ENCODE measurements at places on chromosomes 16 and 17.

GRCh38 chr17:11535231-11535630, 63.0 kb upstream of the DNAH9 start:
- no peak for DNase-seq

DNA sequence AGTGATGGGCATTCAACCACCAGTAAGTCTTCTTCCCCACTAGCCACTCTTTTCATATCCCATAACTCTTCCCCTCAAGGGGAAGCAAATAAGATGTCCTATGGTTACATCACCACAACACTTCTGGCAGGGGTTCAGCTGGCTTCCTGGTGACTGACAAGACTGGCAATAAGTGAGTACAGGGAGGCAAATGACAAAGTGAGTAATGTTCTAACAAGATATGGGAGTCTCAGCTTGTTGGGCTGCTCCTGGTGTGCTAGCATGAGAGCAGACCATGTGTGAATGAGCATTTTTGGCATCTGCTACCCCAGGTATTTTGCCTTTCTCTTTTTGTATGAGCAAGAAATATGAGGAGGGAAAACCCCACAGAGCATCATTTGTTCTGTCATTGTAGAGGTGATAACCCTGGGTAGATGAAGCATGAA, 9.9 kb downstream of the TMIGD1 start:
- DNase-seq: no peak

GRCh38 chr17:2170023-2170422, 115.1 kb downstream of the HIC1 start:
- no peak for DNase-seq

DNA sequence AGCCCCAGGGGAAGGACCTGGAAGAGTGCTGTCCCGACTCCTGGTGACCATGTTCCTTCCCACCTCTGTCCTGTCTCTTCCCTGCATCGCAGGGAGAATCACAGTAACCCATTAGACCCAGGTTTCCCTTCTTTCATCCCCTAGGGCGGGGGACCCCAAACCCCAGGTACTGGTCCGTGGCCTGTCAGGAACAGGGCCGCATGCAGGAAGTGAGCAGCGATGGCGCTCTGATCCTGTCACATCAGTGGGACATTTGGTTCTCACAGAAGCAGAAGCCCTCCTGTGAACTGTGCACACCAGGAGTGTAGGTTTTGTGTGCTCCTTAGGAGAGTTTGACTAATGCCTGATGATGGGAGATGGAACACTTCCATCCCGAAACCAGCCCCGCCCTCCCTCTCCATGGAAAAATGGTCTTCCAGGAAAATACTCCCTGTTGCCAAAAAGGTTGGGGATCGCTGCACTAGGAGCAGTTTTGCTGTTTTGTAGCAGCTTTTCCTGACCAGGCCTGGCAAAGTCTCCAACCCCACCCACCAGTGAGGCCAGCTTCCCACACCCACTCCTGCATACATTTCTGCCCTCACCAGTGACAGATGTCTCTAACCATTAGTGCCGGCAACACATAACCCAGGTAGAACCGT, 10.5 kb downstream of the MNT start:
- DNase-seq: no peak

DNA sequence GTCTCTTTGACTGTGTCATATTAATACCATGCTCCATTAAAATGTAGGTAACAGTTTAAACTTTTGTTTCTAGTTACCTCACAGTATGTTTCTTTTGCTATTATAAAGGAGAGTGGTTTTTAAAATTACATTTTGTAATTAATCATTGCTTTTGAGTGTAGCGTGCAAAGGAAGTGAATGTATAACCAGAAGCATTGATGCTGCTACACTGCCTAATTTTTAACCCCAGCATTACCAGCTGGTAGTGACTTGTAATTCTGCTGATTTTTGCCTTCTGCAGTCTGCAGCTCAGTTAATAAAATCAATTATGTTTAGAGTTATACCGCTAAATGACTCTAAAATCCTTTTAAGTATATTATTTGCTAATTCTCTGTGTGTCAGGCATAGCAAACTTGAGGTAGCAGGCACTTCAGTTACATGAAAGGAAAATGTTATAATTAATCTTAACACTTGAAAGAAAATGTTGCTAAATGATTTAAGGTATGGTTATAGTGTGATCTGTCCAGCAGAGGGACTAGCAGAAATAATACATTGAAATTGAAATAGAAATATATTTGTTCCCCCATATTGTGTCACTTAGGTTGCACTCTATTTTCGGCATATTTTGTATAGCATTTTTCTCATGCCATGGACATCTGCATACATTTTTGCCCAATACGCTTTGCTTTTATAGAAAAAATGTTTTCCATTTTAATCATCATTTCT, 388.5 kb downstream of the CNTNAP4 start:
- no peak for DNase-seq

- no peak for DNase-seq
These were observed 11.4 kb downstream of the UNC13D start for GRCh38 chr17:75832652-75833400.

DNA sequence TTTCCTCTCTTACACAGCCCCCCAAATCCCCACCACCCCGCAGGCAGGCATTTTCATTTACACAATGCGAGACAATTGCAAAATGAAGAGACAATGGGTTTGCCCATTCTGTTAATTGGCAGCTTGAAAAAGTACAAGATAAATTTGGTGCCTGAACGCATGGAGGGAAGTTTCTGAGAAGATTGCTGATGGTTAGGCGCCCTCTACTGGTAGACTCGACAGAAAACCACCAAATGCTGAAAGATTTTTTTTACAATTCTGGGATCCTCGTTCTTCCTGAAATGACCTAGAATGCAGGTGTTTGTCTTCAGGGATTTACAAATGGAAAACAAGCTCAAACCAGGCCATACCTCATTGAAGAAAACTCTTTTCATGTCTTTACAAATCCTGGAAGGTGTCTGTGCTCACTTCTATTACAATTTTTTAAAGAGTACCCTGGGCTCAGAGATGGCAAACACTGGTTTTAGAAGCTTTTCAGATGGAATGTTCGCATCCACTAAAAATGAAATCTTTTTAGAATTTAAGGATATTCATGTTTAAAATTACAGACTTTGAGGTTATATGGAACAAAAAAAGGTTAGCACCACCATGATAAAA, 338.5 kb downstream of the PMP22 start:
- peak; percentile 39 for DNase-seq

- peak; percentile 17 for DNase-seq
These were observed 76.5 kb downstream of the HELZ start for GRCh38 chr17:67168496-67168895.

DNA sequence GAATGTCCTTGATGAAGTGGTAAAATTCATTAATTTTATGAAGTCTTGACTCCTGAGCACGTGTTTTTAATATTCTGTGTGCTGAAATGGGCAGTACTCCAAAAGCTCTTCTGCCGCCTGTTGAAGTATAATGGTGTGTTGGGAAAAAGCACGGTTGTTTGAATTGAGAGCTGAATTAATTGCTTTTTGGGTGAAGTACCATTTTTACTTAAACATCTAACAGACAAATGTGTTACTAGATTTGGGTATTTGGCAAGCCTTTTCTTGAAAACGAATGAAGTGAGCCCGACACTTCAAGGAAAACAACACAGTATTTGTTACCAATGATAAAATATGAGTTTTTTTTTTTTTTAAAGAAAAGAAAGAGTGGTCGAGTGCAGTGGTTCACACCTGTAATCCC, 22.5 kb downstream of the WWP2 start:
- no peak for DNase-seq

DNA sequence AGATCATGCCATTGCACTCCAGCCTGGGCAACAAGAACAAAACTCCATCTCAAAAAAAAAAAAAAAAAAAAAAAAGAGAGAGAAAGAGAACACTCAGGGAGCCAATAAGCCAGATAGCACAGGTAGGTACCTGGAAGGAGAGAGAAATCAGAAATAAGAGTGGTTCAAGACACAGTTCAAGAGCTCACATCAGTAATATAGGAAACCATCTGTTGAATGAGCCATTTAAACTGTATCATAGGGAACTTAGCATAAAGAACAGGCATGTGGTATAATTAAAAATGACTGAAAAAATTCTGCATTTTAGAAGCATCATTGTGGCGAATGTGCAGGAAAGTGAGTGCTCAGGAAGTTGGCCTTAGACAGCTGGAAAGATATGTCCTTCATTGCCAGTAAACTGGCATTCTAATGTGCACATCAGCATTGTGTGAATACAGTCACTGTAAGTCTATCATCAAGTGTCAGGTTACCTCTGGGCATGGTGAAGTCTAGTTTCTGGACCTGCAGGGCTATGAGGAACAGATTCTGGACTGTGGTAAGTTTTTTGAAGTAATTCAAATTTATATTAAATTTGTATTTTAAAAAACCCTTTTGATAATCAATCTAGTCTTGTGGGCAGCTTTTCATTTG, 20.4 kb downstream of the KRT12 start:
- no peak for DNase-seq

DNA sequence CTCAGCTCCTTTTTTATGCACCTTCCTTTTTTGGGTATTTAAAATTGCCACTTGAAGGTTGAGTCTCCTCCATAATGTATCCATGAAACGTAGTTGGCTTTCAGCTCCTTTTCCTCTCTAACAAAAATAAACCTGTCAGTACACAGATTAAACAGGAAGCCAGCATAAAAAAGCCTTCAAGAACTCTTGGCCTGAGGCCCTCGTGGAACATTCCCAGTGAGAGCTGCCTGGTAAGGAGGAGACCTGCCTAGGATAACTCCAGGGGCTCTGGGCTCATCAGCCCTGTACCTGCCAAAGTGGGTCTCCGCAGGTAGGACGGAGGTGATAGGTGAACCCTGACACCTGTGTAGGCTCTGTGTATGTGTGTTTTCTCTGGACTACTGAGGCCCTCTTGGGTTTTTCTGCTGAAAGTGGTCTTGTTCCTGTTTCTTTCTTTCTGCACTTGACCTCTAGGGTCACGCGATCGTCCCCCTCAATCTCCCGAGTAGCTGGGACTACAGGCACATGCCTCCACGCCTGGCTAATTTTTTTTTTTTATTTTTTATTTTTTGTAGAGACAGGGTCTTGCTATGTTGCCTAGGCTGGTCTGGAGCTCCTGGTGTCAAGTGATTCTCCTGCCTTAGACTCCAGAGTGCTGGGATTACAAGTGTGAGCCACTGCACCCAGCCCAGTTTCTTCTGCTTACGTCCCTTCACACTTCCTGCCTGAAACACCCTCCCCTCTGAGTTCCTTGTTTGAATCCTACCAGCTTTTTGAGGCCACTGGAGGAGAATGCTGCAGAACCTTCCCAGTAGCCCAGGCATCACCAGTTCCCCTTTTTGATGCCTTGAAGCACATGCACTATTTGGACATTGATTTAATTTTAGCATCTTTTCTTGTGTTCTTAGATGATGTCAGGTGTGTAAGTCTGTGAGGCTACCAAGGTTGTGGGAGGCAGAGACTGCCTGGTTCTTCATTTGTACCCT, 9.8 kb downstream of the PGS1 start:
- DNase-seq: no peak

DNA sequence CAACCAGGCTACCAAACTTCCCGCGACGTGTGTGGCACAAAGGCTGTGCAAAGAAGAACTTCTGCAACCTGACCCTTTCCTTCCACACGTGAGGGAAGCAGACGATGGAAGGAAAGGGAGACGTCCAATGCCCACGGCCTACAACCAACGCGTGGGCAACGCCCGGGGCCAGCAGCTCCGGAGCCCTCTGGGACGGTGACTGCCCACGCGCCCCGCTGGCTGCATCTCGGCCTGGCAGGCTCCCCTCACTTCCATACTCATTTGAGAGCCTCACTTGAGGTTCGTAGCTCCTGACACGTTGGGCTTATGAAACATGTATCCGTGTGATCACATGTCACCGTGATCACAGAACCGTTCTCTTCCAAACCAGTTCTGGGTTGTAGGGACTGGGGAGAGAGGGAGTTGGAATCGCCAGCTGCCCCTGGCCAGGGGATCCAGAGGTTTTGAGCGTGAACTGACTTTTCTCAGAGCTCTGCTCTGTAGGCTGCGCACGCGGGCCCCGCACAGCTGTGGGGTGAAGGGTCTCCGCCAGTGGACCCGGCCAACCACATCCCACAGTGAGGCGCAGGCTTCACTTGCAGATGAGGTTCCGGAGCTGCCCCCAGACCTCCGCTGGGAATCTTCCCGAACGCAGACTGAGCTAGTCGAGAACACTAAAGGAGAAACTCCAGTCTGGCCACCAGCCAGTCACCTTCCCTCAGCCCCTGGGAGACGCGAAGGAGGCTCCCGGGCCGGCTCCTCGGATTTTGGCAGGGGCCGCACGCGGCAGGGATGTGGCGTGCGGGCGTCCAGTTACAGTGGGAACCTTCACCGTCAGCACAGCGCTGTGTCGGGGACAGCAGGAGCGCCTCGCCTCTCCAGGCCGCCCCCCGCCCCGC, 1.0 kb downstream of the LMF1 start:
- no peak for DNase-seq

GRCh38 chr16:68452176-68452575, 3.9 kb upstream of the SMPD3 start:
- no peak for DNase-seq

DNA sequence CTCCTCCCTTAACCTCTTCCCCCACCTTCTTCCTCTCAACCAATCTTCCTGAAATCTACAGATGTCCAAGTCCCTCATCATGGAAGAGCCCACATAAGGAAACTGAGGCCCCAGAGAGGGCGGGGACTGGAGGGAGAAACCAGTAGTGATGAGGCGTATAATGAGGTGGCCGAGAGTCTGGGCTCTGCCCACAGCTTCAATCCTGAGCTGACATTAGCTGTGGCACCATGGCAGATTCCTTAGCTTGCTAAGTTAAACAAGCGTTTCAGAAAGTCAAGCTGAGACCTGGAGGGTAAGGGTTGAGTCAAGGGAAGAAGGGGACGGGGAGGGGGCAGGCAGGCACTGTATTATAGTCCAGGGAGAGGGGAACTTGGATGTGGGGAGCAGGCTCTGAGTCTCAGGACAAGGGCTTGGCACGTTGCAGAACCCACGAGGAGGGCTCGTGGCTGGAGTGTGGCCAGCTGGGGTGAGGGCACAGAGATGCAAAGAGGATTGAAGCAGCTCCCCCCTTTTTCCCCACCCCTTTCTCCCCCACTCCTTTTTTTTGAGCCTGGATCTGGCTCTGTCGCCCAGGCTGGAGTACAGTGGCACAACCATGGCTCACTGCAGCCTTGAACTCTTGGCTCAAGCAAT, 13.3 kb downstream of the ARHGAP23 start:
- no peak for DNase-seq

Measured in large intestine (tissue), 12 donors.